Thymus (tissue), 14 donors: ENCODE measurements at places on chromosomes 7 and 10. TPM values are rescaled to one million over a fixed set of nuclear protein-coding genes. Genes with fewer than 3 reads are reported as not detected.

DNA sequence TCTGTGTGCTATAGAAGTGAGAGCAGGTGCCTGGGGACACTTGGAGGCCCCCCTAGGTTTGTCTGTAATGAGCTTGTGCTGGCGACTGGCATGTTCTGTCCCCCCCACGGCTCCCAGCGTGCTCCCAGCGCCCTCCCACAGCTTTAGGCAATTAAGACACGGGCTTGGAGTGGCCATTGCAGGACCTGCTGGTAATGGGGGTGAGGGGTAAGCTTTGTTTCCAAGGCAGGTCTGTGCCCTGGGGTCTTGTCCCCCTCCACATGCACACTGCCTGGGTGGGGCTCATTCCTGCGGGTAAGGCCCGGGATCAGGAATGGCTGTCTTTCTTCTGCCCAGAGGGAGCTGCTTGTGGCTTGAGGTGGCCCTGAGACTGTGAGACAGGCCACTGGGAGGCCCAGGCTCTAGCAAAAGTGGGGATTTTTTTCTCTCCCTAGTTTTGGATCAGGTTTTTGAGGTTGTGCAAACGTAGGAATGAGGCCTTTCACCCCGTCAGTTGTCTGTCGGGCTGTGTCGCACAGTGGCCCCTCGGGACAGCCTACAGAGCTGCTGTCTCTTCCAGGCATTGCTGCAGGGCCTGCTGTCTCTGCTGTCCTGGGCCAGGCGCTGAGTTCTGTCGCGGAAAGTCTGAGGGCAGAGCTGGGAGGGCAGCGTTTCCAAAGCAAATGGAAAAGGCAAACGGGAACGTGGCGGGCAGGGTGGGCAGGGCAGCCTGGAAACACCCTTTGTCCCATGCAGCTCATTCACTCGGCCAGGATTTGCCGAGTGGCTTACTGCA is 107.4 kb downstream of the LHPP start:
- H3K27ac ChIP-seq: no peak overlapping the region
- no peaks in the 10 kb centered on the region for H3K27me3 ChIP-seq
- no peaks in the 10 kb centered on the region for H3K36me3 ChIP-seq
- H3K4me1 ChIP-seq: no peaks in the 10 kb centered on the region

The CYP3A7 gene
- 0.99 TPM for total RNA-seq

The EPHA1 gene
- 34.3 TPM for total RNA-seq

The SLC18A3 gene
- not detected for total RNA-seq

The PRSS37 gene
- total RNA-seq: 0.47 TPM

The FAM221A gene
- total RNA-seq: 4.9 TPM

GRCh38 chr7:136956671-136957070 is 88.2 kb downstream of the CHRM2 start:
- no peaks in the 10 kb centered on the region for H3K27me3 ChIP-seq
- DNase-seq: no peak
- no peaks in the 10 kb centered on the region for H3K4me1 ChIP-seq
- H3K36me3 ChIP-seq: no peaks in the 10 kb centered on the region

The SFMBT2 gene
- 9.7 TPM for total RNA-seq
